Smooth muscle cell of the brain vasculature (primary cell): ENCODE measurements at places on chromosomes 6 and 20.

- DNase-seq: no peak
Measured at GRCh38 chr6:136550330-136551071, at the start of gene MAP7. TSS of gene MAP7 (minus strand) at chr6:136550422. CDS start at chr6:136550408, 14 bp downstream.

DNA sequence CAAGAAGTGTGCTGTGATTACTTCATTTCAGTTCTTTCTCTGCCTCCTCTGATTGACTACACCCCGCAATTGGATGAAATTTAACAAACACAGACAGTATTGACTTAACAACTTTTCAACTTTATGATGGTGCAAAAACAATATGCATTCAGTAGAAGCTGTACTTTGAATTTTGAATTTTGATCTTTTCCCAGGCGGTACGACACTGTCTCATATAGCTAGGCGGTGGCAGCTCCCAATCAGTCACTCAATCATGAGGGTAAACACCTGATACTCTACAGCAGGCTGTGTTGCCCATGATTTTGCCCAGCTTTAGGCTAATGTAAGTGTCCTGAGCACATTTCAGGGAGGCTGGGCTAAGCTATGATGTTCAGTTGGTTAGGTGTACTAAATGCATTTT lies 47.6 kb upstream of the MYLIP start:
- no peak for DNase-seq

- no peak for DNase-seq
Measured at GRCh38 chr20:18372296-18372695, 84.0 kb downstream of the ZNF133 start.

DNA sequence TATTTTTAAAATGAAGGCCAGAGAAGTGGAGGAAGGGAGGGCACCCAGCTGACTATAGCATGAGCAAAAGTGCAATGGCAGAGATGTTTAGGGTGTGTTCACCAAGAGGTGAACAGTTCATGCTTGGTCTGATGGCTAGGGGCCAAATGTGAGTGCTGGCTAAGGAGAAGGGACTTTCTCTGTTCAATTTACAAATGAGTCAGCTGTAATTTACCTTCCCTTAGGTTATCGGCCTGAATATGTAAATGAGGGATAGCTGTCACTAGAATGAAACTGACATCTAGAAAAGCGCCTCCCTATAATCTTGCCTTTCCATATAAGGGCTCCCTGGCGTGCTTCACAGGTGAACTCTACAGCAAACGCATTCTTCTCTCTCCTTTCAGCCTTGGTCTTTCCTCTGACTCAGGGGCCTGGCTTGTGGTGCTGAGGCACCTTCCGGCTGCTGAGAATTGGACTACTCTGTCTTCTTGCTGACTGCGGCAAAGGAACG lies 114.7 kb upstream of the BACH2 start:
- DNase-seq: no peak

DNA sequence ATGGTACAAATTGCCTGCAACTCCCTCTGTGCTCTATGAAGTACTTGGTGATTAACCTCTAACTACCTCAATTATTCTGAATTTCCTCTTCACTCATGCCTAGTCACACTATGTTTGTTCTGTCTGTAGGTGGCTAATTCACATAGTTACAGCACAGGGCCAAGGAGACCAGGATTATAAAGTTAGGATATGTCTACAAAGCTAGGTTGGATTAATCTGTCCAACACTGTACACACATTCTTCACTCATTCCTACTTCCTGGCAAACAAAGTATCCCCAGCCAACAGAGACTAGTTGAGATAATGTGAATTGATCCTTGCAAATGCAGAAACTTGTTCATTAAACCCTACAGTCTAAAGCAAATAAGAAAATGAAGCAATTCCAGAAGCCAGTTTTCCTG lies 269.8 kb downstream of the HACE1 start:
- DNase-seq: no peak

GRCh38 chr6:11288065-11288464 lies 55.6 kb upstream of the NEDD9 start:
- no peak for DNase-seq

- no peak for DNase-seq
Measured at GRCh38 chr6:14807971-14808370, 437.9 kb upstream of the JARID2 start.

GRCh38 chr20:43977962-43978361 lies 63.3 kb downstream of the TOX2 start:
- no peak for DNase-seq

DNA sequence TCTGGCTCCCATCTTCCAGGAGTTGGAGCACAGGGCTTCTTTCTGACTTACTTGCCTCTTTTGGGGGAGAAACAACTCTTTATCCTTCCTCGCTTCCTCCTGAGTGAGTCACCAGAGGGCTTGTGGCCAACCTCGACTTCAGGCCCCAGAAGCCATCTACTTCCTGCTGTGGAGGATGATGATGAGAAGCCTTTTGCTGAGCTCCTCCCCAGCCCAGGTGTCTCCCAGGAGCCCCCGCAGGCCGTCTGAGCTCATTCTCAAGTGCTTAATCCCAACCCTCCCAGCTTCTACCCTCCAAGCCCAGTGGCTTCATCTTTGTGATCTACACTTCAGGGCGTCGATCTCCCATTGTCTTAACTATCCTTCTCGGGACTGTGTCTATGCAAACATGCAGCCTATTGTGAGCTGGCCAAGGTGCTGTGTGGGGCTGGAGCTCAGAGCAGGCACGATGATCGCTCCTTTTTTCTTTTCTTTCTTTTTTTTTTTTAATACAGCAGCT lies 27.9 kb downstream of the SDCBP2 start:
- no peak for DNase-seq

DNA sequence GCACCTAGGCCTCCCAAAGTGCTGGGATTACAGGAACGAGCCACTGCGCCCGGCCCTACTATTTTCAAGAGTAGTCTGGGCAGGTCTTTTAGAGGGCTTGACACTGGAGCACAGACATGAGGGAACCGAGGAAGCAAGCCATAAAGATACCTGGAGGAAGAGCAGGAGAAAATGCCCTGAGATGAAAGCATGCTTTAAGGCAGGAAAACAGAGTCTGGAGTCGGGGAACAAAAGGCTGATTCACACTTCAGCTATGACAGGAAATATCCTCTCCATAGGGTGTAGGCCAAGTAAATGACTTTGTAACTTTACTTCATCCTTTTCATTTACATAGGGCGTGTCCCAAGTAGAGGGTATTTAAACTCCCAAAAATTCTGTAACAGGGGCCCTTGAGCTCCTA lies 4.3 kb upstream of the SERINC3 start:
- DNase-seq: no peak

GRCh38 chr6:135871878-135872277 lies 20.4 kb downstream of the PDE7B start:
- DNase-seq: no peak

GRCh38 chr6:156448579-156448978 lies 328.6 kb upstream of the ARID1B start:
- DNase-seq: no peak

DNA sequence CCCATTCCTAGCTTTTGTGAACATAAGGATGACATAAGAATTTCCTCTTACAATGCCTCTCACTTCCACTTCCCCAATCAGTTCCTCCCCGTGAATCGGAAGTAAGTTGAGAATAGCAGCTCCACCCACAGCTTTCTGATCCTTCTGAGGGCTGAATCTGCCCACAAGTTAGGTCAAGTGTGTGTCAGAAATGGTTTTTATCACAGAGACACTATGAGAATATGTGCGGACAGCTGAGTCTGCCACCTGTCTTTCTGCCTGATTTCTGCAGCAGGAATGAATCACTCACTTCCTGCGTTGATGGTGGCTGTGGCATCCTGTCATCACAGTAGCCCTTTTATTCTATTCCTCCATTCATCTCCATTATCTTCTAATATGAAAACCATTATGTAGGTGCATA lies 70.2 kb downstream of the RIN2 start:
- DNase-seq: no peak

DNA sequence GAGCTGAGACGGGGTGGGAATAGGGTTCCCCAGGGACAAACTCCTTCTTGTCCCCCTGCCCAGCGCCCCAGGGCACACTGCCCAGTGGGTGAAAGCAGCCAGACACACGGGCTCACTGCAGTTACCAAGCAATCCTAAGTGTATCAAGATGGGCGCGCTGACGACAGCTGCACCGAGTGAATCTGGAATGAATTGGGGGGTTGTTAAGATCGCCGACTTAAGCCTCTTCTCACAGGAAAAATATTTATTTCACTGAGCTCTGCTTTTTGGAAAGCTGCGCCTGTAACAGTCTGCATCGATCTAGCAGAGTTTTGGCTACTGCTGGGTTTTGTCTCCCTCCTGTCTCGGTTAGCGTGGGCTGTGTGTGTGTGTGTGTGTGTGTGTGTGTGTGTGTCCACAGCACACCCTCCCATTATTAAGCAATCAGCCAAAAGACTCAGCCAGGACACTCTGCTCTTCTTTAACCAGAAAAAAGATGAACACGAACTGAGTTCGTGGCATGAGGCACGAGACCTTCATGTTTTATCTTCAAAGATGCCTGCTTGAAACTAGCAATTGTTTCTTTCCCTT lies 35.9 kb downstream of the RIPOR3 start:
- DNase-seq: no peak

DNA sequence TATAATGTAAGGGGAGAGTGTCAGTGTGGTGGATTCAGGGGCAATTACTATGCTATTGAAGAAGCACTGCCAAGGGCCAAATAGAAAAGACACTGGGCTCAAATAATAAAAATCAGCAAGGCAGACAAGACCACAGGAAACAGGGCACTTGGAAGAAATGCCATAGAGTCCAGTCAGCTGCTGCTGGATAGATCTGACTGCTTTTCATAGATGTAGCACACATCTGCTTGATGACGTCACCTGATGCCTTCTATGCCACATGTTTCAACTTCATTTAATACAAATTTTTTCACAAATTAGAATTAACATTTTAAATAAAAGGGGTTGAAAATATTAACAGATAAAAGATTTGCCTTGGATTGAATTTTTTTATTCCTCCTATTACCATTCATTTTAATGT lies 23.9 kb upstream of the AHI1 start:
- no peak for DNase-seq

- no peak for DNase-seq
Measured at GRCh38 chr6:11639376-11640235, 102.1 kb downstream of the TMEM170B start.

- no peak for DNase-seq
Measured at GRCh38 chr20:38927902-38928578, 1.8 kb downstream of the FAM83D start.

DNA sequence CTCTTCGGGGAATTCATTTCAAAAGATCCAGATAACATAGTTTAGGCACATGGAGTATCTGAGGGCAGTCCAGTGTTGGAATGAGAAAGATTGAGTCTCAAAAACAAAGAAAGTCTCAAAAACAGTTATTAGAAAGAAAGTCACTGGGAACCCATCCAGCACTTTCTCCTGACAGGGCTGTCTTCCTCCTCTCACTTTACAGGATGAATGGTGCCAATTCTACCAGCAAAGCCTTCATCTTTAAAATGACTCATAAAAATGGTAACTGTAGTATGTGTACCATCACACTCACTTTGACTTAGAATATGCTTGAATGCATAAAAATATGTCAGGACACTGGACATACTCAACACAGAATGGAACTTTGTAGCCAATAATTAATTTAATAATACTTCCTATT lies 71.3 kb downstream of the SLC22A3 start:
- DNase-seq: no peak

GRCh38 chr20:36544134-36545018 lies 3.1 kb downstream of the MYL9 start:
- DNase-seq: no peak

GRCh38 chr20:60139663-60140446 lies 181.6 kb downstream of the CDH26 start:
- no peak for DNase-seq

- no peak for DNase-seq
Measured at GRCh38 chr6:163412801-163413344, 1.6 kb upstream of the QKI start.

- no peak for DNase-seq
Measured at GRCh38 chr6:56507517-56507916, 135.2 kb downstream of the DST start.

- no peak for DNase-seq
Measured at GRCh38 chr20:62301111-62301668, 1.6 kb upstream of the ADRM1 start.

DNA sequence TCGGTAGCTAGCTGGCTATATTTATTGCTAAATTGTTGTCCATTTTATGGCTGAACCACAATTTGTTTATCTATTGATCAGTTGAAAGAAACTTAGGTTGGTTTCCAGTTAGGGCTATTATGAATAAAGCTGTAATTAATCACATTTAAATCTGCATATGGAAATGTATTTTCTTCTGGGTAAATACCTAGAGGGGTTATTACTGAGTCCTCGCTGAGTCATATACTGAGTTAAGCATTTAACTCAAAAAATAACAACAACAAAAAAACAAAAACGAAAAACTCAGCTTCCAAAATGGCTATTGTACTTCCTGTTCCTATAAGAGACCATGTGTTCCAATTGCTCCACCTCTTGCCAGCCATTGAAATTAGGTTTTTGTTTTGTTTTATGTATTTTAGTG lies 258.2 kb downstream of the TBC1D32 start:
- DNase-seq: no peak

GRCh38 chr20:19773471-19773870 lies 15.4 kb downstream of the RIN2 start:
- no peak for DNase-seq

GRCh38 chr6:34661357-34661756 lies 35.2 kb downstream of the ILRUN start:
- DNase-seq: no peak

- no peak for DNase-seq
Measured at GRCh38 chr6:157625764-157626163, 197.3 kb upstream of the SNX9 start.

- no peak for DNase-seq
Measured at GRCh38 chr6:147127587-147127986, 76.6 kb upstream of the STXBP5 start.

DNA sequence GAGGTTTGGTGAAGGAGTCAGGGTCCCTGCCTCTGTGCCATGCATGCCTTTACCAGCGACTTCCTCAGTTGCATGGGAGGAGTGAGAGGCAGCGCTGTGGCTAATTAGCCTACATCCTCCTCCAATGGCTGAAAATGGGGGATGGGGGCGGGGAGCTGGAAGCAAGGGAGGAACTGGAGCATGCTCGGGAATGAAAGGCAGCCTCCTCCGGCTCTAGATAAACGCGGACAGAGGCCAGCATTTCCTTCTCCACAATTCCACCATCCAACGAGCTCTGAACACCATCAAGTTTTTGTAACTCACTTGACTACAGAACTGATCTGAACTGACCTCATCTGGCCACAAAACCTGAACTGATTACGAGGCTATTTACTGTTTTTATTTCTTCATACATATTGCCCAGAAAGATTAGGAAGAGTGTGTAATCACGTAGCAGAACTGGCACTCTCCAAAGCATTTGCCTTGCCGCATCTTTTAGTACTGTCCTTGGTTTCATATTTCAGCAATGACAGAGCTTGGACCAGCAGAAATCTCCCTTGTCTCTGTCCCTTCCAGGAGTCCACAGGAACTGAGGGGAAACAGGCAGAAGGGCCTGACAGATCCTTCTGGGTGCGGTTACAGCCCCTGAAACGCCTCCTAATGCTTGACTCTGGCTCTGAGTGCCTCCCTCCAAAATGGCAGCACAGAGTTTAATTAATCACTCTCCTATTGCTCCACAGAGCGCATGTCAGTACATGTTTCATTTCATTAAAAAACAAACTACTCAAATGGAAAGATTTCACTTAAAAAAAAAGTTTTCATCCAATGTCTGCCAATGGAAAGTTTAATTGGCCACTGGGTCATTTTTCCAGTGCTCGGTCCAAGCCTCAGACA lies 58.2 kb upstream of the TRAF3IP2 start:
- DNase-seq: no peak

GRCh38 chr20:16292226-16292880 lies 280.9 kb downstream of the KIF16B start:
- no peak for DNase-seq
